ENCODE measurements at places on chromosomes 4 and X. TPM values are rescaled to one million over a fixed set of nuclear protein-coding genes. Genes with fewer than 3 reads are reported as not detected.

GRCh38 chr4:20265726-20266125, 14.0 kb downstream of the SLIT2 start:
- no peak for DNase-seq

GRCh38 chrX:120562569-120562926, 1.8 kb upstream of the CUL4B start:
- no peak for DNase-seq

GRCh38 chr4:41442810-41443209, 95.1 kb upstream of the LIMCH1 start:
- DNase-seq: no peak

GRCh38 chr4:83830138-83830888, 294.4 kb downstream of the GPAT3 start:
- DNase-seq: no peak

- no peak for DNase-seq
Observed at GRCh38 chr4:24475756-24476155, 108.6 kb downstream of the DHX15 start.

Gene DUSP21
- not detected for polyA plus RNA-seq

Gene LDB2
- 41.2 TPM for polyA plus RNA-seq

DNA sequence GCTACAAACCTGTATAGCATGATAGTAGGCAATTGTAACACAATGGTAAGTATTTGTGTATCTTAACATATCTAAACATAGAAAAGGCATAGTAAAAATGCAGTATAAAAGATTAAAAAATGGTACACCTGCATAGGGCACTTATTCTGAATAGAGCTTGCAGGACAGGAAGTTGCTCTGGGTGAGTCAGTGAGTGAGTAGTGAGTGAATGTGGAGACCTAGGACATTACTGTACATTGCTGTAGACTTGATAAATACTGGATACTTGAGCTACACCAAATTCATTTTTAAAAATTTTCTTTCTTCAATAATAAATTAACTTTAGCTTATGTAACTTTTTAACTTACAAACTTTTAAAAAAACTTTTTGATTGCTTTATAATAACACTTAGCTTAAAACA, 68.2 kb upstream of the MAML3 start:
- DNase-seq: no peak

Measured in hindlimb muscle (tissue), 1 donor.